Panc1 (cell line): ENCODE measurements at places on chromosomes 12 and 14.

- no peak for DNase-seq
These were observed 1.3 kb downstream of the CLEC7A start for GRCh38 chr12:10128687-10129086.

DNA sequence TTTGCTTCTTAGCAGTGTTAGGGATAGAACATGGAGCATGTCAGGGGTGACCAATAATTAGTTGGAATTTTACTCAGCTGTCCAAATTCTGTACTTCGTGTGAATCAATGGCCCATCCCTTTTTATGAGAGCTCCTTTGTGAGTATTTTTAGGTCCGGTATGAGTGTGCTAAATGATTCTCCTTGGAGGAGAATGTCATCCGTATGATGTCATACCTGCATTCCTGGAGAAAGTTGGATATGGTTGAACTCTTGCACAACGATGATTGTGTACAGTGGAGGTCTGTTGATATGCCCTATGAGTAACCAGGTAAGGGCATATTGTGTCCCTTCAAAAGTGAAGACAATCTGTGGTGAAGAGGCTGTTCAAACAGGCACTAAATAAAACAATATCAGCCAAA, 400.8 kb downstream of the GXYLT1 start:
- DNase-seq, result peak; percentile 10

DNA sequence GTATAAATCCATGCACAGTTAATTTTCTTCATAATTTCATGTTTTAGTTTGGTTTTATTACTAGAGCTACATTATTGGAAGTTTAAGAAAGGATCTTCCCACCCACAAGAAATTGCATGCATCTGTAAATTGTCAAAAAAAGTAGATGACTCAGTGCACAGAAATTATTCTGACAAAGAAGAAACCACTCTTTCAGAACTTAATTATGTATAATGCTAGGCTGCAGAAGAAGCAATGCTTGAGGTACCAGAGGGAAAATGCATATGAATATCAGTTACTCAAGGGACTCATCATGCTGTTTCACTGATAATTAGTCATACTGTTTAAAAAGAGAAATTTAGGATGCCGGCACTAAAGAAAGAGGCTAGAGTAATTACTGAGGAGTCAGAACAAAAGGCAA, 147.0 kb downstream of the SLC16A7 start:
- DNase-seq, result no peak

DNA sequence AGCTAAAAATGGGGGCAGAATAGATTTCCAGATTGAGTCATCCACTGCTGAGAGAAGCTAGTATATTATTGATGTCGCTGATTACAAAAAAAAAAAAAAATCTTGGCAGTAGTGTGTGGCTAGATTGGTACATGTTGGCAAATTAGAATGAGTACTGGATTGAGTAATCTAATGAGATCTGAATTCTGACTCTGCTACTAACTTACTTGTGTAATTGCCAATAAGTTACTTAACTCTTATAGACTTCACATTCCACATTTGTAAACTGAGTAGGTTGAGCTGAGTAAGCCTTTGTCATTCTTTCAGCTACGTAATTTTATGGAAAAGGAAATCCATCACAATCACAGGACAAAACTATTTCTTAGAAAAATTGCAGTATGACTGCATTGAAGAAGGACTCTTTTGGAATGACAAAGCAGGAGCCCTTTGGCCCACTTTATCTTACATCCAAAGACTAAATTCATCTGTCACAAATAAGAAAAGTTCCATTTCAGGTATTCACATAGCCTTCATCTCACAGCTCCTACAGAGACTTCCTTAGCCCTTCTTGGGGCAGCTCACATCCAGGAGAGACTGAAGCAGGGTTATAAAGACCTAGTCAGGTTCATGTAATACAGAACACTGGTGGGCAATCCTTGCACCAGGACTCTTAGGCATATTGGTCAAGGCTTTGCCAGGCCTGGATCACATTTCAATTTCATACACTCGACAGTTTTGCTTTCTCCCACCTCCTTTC, 197.3 kb upstream of the CPNE8 start:
- DNase-seq, result no peak

GRCh38 chr14:55712491-55712890, 132.5 kb downstream of the KTN1 start:
- no peak for DNase-seq

GRCh38 chr12:55728186-55728938, 447 bp downstream of the CD63 start:
- DNase-seq, result no peak

GRCh38 chr12:76266797-76267196, 81.4 kb downstream of the BBS10 start:
- no peak for DNase-seq

DNA sequence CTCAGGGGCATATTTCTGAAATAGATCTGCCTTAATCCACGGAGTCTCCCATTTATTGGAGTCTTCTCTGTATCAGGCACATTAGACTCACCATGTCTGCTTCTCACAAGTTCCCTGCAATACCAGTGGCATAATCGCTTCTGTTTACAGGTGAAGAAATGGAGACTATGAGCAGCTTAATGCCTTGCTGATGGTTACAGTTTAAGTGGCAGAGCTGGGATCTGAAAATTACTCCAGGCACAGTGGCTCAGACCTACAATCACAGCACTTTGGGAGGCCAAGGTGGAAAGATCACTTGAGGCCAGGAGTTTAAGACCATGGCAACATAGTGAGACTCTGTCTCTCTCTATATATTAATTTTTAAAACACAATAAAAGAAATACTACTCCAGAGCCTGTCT, 7.3 kb upstream of the RIC8B start:
- DNase-seq, result no peak

DNA sequence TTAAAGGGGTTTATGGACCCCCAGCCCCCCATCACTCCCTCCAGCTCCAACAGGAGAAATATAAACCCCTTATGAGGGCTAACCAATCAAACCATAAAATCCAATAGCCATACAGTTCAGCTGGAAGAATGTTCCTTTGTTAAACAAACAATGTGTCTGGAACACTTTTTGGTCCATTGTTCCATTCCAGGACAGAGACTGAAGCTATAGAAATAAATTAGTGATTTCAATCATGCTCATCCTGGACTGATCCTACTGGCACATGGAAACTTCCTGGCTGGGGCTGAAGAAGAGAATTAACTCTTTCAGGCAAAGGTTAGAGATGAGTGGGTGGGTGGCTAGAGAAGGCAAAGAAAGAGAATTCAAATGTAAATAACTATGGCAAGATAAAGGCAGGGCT, 63.4 kb downstream of the ANO2 start:
- no peak for DNase-seq

- no peak for DNase-seq
These were observed 172.8 kb downstream of the KTN1 start for GRCh38 chr14:55752580-55753390.

- DNase-seq, result no peak
These were observed 442.8 kb downstream of the ZFP36L1 start for GRCh38 chr14:68349900-68350629.

DNA sequence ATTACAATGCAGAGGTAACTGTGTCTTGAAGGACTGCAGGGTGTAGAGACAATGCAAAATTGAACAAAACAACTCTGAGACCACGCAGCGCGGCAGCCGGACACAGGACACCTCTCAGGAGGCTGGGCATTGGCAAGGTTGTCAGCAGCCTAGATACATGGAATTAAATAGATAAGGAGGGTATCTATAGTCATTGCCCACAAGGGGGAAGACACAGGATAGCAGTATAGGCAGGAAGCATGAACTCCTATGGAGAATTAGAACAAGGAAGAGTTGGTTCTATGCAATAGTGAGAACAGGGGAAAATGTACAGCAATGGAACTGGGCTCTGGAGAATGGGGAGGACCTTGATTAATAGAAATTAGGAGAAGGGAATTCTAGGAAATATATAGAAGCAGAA, 164.1 kb downstream of the C12orf42 start:
- no peak for DNase-seq
